Activated gamma-delta T cell treated with anti-CD3 and anti-CD28 coated beads, Interleukin-2, amount 50 U/mL, for 16 hours (primary cell): ENCODE measurements at places on chromosomes 12 and 14.

DNA sequence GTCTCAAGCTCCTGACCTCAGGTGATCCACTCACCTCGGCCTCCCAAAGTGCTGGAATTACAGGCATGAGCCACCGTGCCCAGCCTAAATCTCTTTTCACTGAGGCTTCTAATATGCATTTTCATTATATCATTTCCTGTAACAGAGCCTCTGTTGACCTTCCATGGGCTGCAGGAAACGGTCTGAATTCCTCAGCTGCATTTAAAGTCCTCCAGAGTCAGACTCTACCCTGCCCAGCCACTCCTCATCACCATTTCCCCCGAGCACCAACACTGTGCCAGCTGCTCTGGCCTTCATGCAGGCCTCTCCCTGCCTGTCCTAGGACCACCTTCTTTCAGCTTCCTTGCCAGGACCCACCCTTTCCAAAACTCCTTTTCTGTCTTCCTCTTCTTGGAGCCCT is 9.8 kb upstream of the NFKBIA start:
- DNase-seq, result no peak

- DNase-seq, result no peak
These were observed 85.0 kb upstream of the GTF2A1 start for GRCh38 chr14:81305743-81306142.

GRCh38 chr12:48615681-48616080 is 45.8 kb upstream of the LALBA start:
- DNase-seq, result no peak

- no peak for DNase-seq
These were observed 19.4 kb downstream of the UTP20 start for GRCh38 chr12:101299346-101299745.

GRCh38 chr12:85794531-85794930 is 41.7 kb downstream of the RASSF9 start:
- no peak for DNase-seq

- no peak for DNase-seq
These were observed 65.6 kb upstream of the DLK1 start for GRCh38 chr14:100660882-100661635.

- DNase-seq, result no peak
These were observed 15.1 kb upstream of the NEK9 start for GRCh38 chr14:75141967-75142366.

GRCh38 chr12:19194963-19195362 is 65.4 kb downstream of the PLEKHA5 start:
- no peak for DNase-seq

GRCh38 chr14:92217936-92218335 is 96.2 kb downstream of the CPSF2 start:
- no peak for DNase-seq

GRCh38 chr12:124667506-124668326 is 100.3 kb upstream of the NCOR2 start:
- no peak for DNase-seq

GRCh38 chr12:12818701-12819100 is 5.6 kb downstream of the DDX47 start:
- DNase-seq, result no peak

- DNase-seq, result no peak
These were observed 513.0 kb upstream of the SEL1L start for GRCh38 chr14:82046512-82047226.

GRCh38 chr14:94290197-94290596 is 2.9 kb downstream of the SERPINA10 start:
- DNase-seq, result no peak

DNA sequence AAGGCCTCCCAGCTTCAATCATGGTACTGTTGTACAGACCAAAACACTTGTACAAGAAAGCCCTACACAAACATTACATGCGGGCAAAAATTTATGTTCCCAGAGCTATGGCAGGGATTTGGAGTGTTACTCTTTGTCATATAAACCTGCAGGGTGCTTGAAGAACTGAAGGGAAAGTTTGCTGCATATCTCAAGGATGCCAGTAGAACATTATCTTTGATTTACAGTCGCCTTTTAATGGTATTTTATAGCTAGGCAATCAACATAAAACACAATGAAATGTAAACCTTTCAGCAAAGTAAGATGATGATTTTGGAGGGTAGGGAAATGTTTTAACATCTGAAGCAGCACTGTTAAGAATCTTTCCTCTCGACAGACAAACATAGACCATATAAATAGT is 305.6 kb downstream of the KCNH5 start:
- DNase-seq, result no peak

DNA sequence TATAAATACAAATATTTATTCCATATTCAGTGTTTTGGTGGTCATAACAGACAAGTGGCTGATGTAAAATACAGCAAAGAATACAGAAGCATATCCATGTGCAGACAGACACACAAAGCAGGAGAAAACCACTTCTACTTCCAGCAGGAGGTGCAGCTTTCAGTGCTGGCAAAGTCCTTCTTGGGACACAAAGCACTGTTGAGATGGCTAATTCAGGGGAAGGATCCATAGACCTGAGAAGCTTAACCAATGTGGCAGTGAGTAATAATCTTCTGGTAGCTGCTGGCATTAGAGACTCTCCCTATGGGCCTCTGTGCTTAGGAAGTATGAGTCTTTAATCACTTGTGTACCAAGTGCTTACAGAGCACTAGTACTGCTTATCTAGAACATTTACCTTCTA is 26.8 kb downstream of the AMN1 start:
- no peak for DNase-seq

DNA sequence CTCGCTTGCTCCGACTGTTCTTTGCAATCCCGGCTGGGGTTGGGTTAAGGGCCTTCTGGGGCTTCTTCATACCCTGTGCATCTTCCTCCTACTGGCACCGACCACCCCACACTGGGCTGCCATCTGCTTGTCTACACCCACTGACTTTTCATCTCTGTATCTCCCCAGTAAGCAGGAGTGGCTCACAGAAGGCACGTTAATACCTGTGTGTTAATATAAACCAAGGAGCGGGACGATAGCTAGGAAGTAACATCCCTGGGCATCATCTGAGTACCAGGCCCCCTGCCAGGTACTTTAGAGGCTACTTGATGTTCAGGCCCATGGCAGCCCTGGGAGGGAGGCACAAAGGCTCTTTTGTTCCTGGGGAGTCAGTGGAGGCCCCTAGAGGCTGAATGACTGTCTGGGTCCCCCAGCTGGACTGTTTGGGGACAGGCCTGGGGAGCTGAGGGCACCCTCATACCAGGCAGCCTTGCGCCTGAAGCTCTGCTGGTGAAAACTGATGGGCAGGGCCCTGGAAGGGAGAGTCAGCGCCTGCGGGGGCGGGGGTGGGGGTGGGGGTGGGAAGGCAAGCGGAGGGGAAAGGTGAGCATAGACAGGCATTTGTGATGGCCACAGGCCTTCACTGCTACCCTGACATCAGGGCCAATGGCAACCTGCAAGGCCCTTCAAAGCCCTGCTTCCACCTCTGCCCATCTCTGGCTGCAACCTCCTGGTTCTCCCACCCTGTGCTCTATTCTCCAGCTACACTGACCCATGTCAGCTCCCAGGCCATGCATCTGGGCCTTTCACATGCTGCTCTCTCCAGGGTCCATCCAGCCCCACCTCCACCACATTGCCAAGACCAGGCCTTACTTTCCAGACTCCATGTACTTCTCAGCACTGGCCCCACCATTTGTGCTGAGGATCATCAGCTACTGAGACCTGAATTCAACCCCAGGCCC is 34.2 kb upstream of the DEGS2 start:
- no peak for DNase-seq

DNA sequence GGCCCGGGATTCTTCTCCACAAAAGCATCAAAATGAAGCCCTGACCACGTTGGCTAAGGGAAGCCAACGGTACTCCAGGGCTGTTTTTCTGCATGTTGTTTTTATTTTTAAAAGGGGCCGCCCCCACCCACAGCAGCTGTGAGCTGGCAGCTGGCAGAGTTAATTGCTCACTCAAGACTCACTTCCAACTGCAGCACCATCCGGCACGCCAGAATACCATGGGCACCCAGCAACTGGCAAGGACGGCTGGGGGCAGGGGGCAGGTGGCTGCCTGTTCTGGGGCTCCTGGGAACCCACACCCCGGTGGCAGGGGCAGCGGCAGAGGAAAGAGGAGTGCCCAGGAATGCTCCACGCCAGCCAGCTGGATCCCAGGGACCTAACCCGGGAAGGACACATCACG is 44.3 kb downstream of the NCOR2 start:
- DNase-seq, result no peak

- no peak for DNase-seq
These were observed 82.7 kb downstream of the PPP2R5C start for GRCh38 chr14:101844219-101844618.

DNA sequence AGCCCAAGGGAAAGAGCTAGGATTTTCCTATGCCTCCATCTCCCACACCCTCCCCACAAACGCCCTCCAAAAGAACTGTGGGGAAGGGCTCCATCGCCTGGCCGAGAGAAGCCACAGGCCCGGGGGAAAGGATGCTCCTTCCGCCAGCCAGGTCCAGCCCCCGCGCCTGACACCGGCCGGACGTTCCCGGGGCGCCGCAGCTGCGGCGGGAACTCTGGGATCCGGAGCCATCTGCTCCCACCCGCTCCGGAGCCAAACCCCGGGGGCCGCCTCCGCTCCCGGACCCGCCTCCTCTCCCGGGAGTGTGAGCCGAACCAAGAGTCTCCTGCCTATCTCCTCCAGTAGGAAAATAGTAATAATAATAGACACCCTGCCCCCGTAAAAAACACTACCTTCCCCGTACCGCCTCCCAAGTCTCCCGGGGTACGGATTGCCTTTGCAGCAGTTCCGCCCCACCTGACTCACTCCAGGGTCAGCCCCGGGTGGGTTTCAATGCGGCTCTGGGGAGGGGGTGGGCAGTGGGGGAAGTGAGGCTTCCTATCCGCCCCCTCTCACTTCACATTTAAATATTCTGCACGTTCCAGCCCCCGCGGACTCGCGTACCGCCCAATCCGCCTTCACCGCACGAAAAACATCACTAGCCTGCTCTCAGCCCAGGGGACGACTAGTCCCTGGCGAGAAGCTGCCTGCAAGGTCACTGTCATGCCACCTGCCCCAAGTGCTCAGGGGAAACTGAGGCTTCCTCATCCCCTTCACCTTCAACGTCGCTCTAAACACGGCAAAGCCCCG is 2.4 kb downstream of the AGAP2 start:
- DNase-seq, result no peak

DNA sequence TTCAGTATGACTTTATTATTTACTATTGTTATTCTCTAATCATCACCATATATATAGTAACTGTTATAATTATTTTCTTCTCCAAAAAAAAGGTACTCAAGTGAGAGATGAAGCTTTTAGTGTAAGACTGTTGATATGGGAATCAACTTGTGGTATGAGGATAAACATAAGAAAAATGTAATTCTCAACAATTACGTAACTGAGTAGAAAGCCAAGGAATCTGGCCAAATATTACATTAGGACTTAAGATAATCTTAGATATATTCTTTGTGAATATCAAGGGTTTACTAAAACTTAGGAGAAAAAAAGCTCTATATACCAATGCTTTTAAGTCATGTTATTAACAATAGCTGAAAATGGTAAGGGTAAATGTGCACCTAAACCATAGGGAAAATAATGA is 13.3 kb downstream of the SENP1 start:
- no peak for DNase-seq
